Activated CD8-positive, alpha-beta memory T cell treated with anti-CD3 and anti-CD28 coated beads for 4 hours (primary cell): ENCODE measurements at places on chromosomes 13 and 19.

GRCh38 chr13:103255587-103256301 lies 189.5 kb upstream of the SLC10A2 start:
- DNase-seq, result no peak

GRCh38 chr13:106528718-106529414 lies 6.6 kb downstream of the EFNB2 start:
- no peak for DNase-seq

DNA sequence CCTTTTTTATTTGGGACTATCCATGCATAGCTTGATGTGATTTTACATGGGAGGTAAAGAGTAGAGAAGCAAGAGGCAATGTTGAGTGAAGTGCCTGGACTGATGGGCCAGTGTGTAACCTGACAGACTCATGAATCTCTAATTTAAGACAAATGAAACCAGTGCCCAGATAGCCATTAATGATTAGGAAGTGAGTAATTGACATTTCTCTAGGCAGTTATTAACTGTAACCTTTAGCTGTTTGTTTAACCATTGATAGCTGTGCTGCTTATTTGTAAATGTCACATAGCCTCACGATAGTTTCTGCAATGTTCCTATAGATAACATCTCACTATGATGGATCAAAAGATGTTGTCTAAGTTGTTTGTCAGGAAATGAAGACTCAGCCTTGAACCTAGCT lies 1047.5 kb upstream of the SPRY2 start:
- no peak for DNase-seq

- no peak for DNase-seq
Observed at GRCh38 chr13:21606251-21606650, 2.3 kb upstream of the MICU2 start.

- no peak for DNase-seq
Observed at GRCh38 chr13:90447734-90448101, 899.8 kb upstream of the MIR17HG start.

DNA sequence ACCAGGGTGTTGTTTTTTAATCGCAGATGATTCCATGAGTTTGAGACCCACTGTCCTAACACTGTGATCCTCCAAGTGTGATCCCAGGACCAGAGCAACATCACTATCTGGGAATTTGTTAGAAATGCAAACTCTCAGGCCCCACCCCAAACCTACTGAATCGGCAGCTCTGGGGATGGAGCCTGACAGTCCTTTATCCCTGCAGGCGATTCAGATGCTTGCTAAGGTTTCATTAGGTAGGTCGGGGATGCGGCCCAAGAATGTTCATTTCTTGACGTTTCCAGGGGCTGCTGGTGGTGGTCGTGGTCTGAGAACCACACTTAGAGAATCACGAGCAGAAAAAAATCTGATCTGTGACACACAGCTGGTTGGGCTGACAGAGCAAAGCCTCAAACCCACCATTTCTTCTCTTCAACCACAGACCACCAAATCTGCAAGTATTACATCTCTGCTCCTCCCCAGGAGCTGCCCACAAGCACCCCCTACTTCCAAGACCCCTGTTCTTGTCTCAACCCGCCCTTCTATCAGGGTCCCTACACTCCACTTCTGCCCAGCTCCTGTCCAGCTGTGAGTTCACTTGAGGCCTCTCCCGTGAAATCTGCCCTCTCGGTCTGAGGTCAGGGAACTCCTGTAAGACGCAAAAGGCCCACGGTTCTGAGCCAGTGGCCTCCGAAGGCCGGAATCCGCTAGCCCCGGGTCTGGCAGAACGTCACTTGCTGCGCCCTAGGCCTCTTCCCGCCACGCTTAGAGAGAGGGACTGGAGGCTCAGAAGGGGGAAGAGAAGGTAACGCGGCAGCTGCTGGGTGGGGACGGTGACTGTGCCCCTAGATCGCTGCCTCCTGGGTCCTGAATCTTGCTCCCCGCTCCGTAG lies 1.1 kb upstream of the FARP1 start:
- no peak for DNase-seq

DNA sequence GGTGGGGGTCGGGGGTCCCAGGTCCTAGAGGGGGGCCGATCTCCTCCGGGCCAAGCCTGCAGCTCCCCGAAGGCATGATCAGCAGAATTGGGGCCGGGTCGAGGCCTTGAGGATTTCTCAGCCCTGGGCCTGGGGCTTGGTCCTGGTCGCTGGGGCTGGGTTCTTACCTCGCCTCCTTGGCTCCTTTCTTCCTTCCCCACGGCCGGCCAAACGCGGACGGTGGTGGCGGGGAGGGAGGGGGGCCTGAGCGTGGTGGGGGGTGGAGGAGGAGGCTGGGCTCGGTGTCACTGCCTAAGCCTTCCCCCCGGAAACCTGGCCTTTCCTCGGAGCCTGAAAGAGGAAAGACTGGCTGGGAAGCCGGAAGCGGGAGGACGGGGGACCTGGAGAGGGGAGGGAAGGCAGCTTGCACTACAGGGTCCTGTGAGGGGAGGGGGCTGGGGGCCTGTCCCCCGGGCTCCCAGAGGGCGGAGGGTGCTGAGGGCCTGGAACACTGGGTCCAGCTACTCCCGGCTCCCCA lies at the start of gene ZNF579:
ZNF579 (minus strand) TSS at position 221 of the 517 bp plus-strand sequence. CDS start 1,209 bp downstream, outside the sequence.
- DNase-seq, result peak; percentile 41

DNA sequence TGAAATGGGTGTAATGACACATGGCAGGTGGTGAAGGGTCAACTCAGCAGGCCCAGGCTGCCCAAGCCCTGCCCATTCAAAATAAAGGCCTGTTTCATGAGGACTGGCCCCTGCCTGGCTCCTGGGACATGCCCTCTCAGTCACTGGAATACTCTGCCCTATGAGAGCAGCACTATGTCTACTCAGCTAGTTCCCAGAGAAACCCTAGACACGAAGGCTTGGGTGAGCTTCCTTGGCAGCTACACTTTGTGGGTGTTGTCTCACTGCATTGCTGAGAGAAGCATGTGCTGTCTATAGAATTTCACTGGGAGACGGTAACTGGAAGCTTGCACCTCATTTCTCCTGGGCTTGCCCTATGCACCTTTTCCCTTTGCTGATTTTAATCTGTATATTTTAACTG lies 752.8 kb downstream of the LIG4 start:
- no peak for DNase-seq

DNA sequence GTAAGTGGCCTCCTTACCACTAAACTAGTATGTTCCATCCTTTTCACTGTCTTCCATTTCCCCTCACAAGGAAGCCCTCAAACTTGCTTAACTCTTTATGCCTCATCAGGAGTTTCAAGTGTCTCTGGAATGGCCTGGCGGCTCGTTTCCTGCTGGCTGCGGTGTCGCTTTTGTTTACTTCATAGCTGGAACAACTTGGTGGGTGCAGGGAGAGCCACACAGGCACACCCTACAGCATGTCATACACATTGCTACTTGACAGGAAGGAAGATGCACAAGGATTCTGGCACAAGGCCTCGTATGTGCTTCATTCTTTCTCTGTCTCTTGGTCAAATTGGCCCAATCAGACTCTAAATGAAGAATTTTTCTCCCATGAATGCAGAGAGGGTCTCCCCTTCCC lies 488.3 kb downstream of the FOXO1 start:
- no peak for DNase-seq

DNA sequence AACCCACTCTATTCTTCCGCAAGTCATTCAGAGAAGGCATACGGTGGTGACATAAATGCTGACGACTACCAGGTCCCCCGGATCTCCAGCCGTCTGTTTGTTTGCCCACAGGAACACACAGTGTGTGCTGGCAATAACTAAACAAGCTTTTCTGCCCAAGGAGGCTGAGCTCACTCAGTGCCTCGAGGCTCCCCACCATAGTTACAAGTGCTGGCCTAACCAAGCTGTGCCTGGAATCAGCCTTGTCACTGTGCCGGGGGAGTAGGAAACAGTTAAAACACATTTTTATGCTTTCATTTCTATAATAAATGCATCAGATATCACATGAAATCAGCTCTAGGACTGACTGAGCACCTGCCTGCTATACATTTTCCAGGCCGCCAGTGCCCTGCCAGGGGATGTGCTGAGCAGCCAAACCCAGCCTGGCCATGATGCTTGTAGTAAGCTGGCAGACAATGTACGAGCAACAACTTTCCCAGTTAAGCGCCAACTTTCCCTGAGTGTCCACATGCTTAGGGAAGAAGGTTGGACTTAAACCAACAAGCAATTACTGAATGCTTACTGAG lies 28.1 kb downstream of the BRD4 start:
- DNase-seq, result no peak

- DNase-seq, result no peak
Observed at GRCh38 chr19:33047422-33047821, 17.3 kb downstream of the RHPN2 start.

DNA sequence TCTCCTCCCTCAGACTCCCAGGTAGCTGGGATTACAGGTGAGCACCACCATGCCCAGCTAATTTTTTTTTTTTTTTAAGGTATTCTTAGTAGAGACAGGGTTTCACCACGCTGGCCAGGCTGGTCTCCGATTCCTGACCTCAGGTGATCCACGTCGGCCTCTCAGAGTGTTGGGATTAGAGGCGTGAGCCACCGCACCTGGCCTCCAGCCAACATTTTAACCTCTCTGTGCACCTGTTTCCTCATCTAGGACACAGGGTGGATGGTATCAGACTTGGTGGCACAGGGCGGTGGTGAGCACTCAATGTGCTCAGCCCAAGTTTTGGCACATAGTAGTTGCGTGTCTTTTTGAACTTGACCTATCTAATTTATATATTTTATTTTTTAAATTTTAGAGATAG lies 12.5 kb downstream of the APBA3 start:
- no peak for DNase-seq

DNA sequence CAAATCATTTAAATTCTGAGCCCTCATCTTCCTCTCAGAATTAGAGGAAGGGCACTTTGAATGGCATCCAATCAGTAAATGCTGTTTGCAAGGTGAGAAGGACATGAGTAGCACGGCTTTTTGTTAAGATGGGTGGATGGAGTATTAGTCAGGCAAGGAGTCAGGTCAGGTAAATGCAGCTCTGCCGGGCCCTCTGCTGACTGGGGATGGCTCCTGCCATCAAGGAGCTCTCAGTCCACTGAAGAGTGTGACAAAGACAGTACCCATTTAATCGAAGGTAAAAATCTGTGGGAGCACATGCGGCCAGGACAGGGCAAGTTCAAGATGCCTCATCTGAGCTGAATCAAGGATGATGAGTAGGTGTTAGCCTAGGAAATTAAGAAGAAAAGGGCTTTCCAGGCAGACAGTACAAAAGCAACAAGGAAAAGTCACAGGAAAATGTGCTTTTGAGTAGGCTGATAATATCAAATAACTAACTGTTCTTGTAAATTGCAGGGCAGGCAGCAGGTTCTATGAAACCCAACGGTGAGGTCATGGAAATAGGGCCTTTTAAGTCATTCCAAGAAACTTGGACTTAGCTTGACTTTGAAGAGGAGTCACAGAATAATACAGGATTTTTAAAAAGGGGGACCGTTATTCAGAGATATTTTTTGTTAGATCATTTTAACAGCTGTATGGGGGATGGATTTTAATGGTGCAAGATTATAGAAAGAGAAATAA lies 670.5 kb upstream of the ARGLU1 start:
- DNase-seq, result no peak

GRCh38 chr13:22926748-22927400 lies 253.9 kb upstream of the SGCG start:
- no peak for DNase-seq

DNA sequence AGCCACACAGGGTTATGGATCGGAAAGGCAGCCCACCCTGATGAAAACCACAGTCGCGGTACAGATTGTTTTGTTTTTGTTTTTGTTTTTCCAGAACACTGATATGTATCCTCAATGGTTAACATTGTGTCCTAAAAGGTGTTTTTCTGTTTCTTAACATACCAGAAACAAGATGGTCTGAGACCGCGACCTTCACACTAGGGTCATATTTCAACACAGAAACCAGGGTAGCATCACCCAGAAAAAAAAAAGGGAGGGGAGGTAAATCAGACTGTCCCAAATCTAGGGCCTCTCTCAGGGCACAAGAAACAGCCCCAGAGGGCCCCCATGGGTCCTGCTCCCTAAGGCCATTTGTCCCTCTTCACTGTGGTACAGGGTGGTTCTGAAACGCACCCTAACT lies 66.5 kb downstream of the INSR start:
- DNase-seq, result no peak

DNA sequence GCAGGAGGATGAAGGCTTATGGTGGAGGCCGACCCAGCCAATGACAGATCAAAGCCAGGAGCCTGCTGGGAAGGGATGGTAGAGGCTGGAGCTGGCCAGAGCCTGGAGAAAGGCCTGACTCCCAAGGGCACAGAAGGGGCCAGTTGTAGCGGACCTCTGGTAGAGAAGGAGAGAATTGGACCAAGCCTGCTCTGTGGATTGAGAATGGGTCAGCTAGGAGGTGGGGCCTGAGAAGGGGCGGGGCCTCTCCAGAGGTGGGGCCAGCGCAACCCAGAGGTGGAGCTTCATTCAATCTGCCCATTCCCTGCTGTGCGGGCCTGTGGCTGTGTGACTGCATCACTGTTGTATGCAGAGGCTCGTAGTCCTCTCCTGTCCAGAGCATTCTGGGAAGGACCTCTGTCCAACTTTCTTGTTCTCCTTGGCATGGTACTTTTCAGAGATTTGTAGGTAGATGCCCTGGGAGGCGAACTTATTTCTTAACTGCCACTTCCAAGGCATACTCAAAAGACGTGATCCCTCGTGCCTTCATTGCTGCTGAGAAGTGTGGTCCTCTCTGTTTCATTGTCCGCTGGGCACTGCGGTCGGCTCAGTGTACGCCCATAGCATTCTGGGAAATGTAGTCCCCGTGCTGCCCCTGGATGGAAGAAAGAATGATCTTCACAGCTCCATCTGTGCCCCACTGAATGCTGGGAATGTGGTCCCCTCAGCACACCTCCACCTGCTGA lies 6.7 kb downstream of the GRIN2D start:
- DNase-seq, result no peak

DNA sequence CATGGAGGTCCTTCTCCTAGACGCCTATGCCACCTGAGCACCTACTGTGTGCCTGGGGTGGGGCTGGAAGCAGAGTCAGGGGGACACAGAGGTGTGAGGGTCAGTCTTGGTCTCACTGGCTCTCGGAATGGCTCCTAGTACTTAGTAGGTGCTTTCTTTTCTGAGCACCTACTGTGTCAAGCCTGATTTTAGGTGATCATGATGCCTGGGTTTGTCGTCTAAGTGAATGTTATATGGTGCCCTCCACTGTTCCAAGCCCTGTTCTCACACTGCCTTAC lies 20.0 kb downstream of the MYH14 start:
- no peak for DNase-seq

GRCh38 chr13:40508767-40509342 lies 157.6 kb downstream of the FOXO1 start:
- DNase-seq, result no peak

- DNase-seq, result no peak
Observed at GRCh38 chr13:35736876-35737275, 260.4 kb upstream of the MAB21L1 start.

- DNase-seq, result no peak
Observed at GRCh38 chr19:4622695-4623421, 16.5 kb upstream of the TNFAIP8L1 start.

- no peak for DNase-seq
Observed at GRCh38 chr19:53978975-53979801, 12.2 kb upstream of the CACNG6 start.

- no peak for DNase-seq
Observed at GRCh38 chr13:66899955-66900354, 330.2 kb downstream of the PCDH9 start.

DNA sequence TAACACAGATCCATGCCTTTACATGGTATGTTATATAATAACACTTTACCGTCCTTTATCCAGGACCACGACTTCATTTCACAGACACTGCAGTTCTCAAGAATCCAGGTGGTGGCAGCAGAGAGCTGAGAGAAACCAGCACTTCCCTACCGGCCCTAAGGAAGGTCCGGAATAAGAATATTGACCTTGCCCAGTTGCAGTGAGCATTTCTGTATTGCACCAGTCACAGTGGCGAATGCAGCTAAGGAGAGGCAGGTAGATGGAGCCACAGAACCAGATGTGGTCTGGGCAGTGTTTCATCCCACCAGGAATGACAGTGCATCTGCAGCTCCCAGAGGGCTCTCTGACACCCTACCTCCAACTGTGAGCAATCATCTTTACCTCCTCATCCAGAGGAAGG lies 44.6 kb downstream of the ZNF787 start:
- no peak for DNase-seq
